ENCODE measurements at places on chromosomes 11 and 22.

GRCh38 chr11:73384872-73385689 is 8.9 kb downstream of the RELT start:
- DNase-seq = peak; percentile 28

DNA sequence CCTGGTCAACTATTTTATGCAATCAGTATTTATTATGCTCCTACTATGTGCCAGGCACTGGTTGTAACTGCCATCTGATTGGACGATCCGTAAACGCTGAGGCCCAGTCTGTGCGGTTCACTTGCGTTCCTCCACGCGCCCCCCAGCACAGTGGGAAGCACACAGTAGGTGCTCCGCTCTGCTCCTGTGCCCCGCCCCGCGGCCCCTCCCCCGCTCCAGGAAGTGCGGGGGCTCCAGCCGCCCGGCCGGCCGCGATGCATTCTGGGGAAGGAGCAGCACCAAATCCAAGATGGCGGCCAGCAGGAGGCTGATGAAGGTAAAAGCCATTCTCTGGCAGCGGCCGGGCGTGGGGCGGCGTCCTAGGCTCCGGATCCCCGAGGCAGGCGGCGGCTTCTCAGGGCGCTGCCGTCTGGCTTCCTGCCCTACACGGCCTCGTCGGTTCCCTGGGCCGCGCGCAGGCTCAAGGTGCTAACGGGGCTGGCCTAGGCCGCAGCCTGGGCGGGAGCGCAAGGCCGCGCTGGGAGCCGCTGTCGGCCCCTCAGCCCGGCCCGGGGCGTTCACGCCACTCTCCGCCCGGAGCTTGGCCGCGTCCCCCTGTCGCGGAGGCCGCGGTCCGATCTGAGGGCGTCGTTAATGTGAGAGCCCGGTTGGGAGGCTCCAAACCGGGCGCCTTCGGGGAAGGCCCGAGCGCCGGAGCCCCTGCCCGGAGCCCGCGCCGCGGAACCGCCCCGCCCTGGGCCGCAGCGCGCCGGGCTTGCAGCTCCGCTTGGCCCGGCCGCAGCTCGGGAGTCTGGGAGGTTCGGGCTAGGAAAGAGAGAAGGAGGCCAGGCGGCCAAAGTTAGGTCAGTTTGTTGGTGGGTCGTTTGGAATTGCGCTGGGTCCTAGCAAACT is at the start of gene UBE2L3:
Gene UBE2L3 (plus strand): TSS at position 259 of the 891 bp plus-strand sequence. CDS start 31 bp downstream, at position 290.
- peak; percentile 81 for DNase-seq

- DNase-seq = no peak
These were observed 60.0 kb downstream of the LIF start for GRCh38 chr22:30186510-30186909.

DNA sequence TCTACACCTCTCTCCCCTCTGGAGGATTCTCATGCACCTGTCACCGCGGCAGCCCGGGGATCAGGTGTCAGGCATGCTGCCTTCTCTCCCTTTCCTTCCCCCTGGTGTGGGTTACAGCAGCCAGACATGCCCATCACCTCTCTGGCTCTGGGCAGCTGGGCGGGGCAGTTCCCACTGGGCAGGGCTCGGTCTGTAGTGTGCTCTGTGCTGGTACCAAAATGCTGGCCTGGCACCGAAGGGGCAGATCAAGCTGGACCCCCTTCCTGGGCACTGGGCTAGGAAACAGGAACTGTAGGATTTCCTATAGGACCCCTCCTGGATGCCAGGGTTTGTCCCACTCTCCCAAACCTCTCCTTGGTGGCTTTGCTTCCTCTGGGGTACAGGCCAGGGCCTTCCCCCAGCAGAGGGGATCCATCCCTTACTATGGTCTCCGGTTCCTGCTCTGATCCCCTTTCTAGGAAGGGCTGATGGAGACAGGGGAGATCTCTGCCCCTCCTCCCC is 821 bp downstream of the GAL3ST1 start:
- no peak for DNase-seq

GRCh38 chr22:36864454-36865215 is 3.8 kb downstream of the NCF4 start:
- DNase-seq = no peak

DNA sequence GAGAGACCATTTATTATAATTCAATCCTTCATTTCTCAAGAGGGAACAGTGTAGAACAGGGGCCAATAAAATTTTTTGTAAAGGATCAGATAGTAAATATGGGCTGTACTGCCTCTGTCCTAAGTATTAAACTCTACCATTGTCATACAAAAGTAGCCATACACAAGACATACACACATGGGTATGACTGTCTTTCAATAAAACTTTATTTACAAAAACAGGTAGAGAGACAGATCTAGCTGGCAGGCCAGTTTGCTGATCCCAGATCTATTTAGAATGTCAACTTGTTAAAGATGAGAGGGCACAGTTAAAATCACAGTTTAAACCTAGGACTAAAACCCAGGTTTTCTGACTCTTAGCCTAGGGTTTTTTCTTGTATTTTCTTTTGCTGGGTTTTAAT is 16.7 kb downstream of the TRAF6 start:
- no peak for DNase-seq

GRCh38 chr11:118434553-118435289 is 1.6 kb upstream of the KMT2A start:
- DNase-seq = peak; percentile 47

GRCh38 chr11:82978422-82979099 is 77.0 kb downstream of the DDIAS start:
- no peak for DNase-seq

GRCh38 chr11:62805961-62806441 is 761 bp upstream of the NXF1 start:
- DNase-seq = peak; percentile 32
